Hematopoietic multipotent progenitor cell treated with erythropoietin and hydrocortisone succinate and interleukin-3 and kit ligand, for 17 days (in vitro differentiated cells): ENCODE measurements at places on chromosomes 5 and 9.

- DNase-seq, result no peak
Observed at GRCh38 chr5:160342413-160342941, 27.9 kb downstream of the C1QTNF2 start.

GRCh38 chr9:111231801-111232580 is 98.0 kb downstream of the OR2K2 start:
- DNase-seq, result no peak

DNA sequence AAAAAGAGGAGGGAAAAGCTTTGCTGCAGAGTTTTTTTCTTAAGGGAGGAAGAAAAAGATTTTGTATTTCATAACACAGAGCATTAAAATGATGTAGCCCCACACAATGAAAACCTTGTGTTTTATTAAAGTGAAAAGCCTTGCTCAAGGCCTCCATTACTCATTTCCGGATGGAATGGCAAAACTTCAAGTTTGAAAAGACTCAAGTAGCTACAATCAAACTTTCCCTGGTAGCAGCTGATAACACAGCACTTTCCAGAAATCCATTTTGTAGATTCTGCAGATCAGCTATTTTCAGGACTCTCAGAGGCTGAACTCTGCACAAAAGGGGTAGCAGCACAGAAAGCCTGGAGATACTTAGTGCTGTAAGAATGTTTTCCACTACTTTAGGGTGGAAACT is 374.8 kb downstream of the NFIB start:
- DNase-seq, result no peak

- no peak for DNase-seq
Observed at GRCh38 chr9:84937180-84937579, 267.7 kb downstream of the NTRK2 start.

DNA sequence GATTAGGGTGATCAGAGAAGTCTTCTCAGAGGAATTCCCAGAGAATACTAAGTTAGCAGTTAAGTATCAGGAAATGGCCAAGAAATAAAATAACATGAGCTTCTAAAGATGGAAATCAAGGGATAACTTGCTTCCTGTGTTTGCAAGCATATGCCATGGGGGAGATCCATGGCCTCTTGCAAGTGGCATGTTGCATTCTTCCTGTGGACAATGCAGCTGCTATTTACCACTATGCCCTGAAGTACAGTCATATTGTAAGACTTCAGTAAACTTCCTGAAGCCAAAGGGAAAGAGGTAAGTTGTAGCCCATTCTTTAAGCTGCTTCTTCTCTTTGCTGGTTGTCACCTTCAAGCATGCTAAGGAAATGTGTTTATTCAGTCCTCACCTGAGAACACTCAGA is 154.7 kb upstream of the RUSC2 start:
- no peak for DNase-seq

DNA sequence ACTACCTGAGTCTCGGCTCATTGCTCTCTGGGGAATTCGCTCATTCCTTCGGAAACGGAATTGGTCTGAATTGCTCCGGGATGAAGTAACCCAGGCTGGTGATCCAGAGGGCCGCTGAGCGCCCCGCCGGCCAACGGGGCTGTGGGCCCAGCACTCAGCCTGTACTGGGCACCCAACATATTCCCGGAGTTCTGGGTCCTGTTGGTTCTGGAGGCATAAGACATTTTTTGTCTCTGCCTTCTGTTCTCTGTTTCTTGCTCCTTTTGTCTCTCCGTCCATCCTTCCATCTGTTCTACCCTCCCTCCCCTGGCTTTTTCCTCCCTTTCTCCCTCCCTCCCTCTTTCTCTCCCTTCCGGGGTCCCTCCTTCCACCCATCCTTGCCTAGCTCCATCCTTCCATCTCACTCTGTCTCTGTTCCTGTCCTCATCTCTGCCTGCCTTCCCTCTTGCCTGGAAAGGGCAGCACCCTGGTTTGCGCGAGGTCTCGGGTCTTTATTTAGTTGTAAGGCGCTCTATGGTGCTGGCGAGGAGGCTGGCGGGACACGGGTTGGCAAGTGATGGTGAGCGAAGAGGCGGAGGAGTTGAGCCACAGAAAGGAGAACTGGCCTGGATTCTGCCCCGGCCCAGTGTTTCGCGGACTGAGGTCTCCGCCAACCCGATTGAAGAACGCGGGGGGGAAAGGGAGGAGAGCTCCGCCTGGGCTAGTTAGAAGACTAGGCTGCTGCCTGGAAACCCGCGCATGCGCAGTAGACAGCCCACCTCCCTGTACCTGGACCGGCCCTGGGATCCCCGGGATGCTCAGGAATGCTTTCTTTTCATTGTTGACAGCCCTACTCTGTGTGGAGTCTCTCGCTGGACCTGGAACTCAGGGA is 1468.0 kb downstream of the FOXD4L5 start:
- DNase-seq, result peak; percentile 27

DNA sequence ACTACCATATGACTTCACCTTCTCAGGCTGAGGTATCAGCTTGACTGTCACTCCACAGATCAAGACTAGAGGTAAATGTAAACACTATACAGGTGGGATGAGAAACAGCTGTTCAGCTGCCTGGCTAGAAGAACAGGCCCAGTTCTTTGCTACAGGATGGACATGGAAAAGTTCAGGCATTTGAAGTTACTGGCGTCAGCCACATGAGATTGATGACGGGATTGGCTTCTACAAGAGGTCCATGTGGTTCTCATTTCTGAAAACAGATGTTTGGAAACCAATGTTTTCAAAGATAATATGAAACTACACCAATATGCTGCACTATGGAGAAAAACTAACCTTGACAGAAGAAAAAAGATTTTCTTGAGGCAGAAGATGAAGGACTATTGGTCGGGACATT is 324.1 kb downstream of the CDH10 start:
- DNase-seq, result no peak

- DNase-seq, result peak; percentile 51
Observed at GRCh38 chr5:171845857-171846256, 60.2 kb downstream of the SMIM23 start.

GRCh38 chr5:89399548-89399947 is 516.6 kb upstream of the MEF2C start:
- no peak for DNase-seq
